Suppressor macrophage (primary cell): ENCODE measurements at places on chromosomes 2 and 18.

- DNase-seq, result no peak
These were observed 264.0 kb downstream of the LRATD1 start for GRCh38 chr2:14896330-14897030.

DNA sequence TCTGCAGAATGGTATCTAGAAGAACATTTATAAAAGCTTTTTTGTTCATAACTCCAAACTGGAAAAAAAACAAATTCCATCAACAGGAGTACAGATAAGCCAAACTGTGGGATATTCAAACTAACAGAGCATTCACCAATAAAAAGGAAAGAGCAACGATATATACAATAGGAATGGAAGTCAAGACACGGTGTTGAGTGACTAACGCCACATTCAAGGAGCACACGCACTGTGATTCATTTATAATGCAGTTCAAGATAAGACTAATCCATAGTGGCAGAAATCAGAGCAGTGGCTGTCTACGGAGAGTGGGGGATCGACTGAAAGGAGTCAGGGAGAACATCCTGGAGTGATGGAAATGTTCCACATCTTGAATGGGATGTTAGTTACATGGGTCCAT, 70.7 kb downstream of the CABYR start:
- no peak for DNase-seq

- no peak for DNase-seq
These were observed 466.2 kb downstream of the TSN start for GRCh38 chr2:122221665-122222064.

GRCh38 chr18:22165603-22166068, 3.8 kb upstream of the GATA6 start:
- DNase-seq, result no peak

DNA sequence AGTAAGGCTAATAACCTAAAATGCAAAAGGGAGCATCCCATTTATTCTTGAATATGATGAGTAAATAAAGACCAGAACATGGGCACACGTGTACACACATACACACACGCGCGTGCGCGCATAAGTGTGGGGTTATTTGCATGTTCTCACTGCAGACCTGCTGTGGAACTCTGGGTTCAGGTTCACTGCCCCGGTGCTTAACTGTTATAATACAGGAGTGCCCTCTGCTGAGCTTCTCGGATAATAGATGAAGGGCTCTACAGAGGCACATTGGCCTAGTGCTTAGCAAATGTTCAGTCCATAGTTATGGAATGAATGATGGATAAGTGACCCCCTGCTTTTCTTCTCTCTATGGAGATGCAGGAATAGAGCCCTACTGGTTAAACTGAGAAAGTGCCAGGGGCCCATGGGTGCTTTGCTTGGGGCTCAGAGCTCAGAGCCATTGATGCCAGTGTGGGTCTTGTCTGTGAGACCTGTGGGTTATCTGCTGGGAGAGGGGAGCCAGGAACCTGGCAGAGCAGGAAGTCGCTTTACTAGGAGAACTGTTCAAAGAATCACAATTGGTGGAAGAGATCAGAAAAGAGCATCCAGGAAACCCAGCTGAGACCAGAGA, 3.6 kb upstream of the ARL4C start:
- peak; percentile 71 for DNase-seq

- peak; percentile 56 for DNase-seq
These were observed at the start of gene TLK1 for GRCh38 chr2:171160119-171160955. Gene TLK1 (minus strand): TSS chr2:171160893. CDS start chr2:171160428, 465 bp downstream.

GRCh38 chr2:123648016-123648415, 377.1 kb upstream of the CNTNAP5 start:
- no peak for DNase-seq

DNA sequence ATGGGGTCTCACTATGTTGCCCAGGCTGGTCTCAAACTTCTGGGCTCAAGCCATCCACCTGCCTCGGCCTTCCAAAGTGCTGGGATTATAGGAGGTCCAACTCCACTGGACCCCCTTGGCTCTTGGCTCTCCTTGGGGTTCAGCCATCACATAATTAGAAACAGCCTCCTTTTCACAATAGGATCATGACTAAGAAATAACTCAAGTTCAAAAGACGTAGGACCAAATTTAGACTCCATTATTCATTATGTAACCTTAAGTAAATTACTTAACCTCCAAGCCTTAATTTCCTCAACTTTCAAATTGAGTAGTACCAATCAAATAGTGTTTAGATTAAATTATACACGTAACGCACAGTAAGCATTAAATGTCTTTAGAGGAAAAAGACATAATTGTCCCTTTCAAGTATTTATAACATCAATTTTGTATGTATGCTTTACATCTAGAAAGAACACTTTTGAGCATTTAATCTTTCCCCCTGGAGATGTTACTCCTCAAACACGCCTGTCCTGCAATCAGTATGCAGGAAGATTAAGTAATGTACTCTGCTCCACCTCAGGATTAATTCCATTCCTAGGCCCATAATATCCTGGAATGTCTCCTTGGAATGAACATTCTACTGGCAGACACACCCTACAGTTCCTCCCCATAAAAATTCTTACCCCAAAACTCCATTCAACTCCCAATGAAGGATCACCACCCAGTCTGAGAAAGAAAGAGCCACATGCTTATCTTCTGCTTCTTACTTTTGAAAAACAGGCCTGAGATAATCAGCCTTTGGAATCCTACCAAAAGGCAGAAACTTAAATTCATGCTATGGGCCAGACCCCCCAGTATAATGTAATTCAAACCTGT, 49.1 kb downstream of the COBLL1 start:
- no peak for DNase-seq

DNA sequence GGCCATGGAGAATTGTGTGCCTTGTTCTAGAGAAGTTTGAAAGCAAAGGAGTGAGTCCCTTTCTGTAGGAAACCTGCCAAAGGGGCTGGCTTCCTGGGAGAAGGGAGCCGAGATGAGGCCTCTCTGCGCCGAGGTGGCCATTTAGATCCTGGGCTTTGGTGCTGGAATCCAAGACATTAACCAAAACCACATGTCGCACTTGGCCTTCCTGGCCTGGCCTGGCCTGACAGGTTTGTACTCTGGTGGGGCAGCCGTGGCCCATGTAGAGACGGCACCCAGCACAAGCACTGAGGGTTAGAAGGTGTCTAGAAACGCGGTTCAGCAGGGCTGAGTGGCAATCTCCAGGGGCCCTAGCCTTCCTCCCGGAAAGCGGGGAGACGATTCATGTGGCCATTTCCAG, 7.1 kb downstream of the CNNM3 start:
- no peak for DNase-seq

- DNase-seq, result no peak
These were observed 119.4 kb upstream of the HS6ST1 start for GRCh38 chr2:128438091-128438490.

DNA sequence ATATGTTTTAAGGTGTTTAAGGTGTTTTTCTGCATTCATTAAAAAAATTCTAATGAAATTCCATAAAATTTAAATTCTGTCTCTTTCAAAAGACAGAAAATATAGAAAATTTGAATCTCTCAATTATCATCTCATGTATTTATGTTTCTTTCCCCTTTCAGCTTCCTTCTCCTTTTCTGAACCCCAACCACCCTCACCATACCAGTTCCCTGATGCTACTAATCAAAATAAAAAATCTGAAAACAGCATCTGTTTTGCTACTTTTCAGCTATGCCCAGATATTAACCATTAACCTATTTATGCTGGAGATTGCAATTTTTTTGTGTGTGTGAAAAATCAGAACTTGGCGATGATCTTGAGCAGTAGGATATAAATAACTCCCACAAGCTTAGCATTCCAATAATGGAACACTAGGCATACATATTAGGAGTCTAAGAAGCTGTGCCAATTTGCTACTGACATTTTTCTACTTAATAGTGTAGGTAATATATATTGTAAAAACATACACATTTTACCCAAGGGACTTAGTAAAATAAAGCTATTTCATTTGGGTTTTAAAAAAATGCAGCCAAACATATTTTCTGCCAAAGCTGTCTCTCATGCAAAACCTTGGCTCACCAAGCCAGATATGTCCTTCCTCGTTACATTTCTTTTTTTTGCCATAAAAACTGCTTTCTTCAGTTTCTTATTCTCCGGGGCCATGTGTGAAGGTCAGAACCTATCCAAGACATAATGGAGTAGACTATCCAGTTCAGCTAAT, 32.6 kb upstream of the AGPS start:
- no peak for DNase-seq

- peak; percentile 67 for DNase-seq
These were observed 175.2 kb downstream of the SH3RF3 start for GRCh38 chr2:109304242-109304641.

GRCh38 chr18:12079491-12080237, 14.0 kb upstream of the ANKRD62 start:
- no peak for DNase-seq

DNA sequence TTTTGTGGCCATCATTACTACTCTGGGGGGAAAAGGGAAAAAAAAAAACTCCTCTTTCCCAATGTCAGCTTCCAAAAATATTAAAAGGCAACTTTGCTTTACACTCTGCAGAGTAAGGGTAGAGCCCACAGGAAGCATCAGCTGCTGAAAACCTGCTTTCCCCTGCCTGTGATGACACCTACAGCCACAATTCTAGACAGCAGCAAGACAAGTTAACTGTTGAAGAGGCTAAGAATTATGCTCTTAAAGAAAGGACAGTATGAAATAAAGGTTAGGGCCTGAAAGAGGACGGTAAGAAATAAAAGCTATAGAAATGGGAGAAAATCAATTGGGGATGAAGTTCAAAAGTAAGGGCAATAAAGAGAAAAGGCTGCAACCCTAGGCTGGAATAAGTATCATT, 3.0 kb downstream of the PDE11A start:
- no peak for DNase-seq

DNA sequence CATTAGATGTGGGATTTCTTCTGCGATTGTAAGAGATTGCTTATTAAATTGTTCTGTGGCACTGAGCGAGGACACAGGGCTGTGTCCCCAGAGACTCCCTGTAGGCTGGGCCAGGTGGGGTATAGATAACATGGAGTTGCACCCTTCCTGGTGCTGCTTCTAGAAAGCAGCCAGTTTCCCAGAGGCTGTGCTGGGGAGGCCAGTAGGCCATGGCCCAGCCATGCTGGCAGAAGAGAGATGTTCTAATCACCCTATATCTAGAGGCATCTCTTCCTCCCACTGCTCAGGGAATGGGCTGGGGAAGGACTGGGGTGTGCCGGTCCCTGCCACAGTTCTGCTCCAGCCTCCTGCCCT, 66.9 kb downstream of the HS1BP3 start:
- DNase-seq, result no peak

- DNase-seq, result no peak
These were observed 322.0 kb downstream of the RND3 start for GRCh38 chr2:150165442-150165841.

DNA sequence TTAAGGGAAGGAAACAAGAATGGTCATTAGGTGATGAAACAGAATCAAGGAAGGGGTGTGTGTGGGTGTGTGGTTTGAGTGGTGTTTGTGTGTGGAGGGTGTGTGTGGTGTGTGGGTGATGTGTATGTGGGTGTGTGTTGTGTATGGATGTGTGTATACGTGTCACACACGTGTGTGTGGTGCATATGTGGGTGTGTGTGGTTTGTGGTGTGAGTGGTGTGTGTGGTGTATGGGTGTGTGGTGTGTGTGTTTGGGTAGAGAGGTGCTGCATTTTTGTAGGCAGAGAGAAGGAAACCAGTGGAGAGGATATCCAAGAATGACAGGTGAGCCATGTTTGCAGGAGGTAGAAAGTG, 1.1 kb upstream of the CEP192 start:
- DNase-seq, result peak; percentile 58

DNA sequence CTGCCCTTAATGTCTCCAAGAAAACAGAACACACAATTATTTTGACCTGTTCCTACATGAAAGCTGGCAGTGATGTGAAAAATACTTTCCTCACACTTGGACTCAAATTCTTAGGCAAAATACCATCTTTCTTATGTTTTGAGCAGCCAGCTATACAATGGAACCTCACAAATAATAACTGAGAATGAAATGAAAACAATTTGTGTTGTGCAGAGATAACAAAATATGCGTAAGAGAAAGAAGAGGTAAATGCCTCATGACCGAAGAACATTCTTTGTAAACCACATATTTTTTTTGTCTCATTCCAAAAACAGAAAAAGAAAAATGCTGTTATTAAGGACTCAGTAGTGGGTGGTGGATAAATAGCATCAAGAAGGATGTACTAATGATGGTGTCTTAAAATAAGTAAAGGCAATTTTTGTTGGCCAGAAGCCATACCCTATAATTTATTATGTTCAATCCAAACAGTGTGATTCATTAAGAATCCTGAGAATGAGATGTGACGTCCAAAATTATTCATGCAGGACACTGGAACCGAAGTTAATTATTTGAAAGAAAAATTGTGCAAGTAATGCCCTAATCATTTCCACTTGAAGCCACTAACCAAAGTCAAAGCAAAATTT, 193.0 kb upstream of the NETO1 start:
- no peak for DNase-seq

- DNase-seq, result no peak
These were observed 4.3 kb upstream of the TFCP2L1 start for GRCh38 chr2:121289271-121289670.

GRCh38 chr18:57576316-57576715, 10.2 kb downstream of the FECH start:
- DNase-seq, result no peak

- no peak for DNase-seq
These were observed 78.4 kb upstream of the EFEMP1 start for GRCh38 chr2:56001947-56002346.

DNA sequence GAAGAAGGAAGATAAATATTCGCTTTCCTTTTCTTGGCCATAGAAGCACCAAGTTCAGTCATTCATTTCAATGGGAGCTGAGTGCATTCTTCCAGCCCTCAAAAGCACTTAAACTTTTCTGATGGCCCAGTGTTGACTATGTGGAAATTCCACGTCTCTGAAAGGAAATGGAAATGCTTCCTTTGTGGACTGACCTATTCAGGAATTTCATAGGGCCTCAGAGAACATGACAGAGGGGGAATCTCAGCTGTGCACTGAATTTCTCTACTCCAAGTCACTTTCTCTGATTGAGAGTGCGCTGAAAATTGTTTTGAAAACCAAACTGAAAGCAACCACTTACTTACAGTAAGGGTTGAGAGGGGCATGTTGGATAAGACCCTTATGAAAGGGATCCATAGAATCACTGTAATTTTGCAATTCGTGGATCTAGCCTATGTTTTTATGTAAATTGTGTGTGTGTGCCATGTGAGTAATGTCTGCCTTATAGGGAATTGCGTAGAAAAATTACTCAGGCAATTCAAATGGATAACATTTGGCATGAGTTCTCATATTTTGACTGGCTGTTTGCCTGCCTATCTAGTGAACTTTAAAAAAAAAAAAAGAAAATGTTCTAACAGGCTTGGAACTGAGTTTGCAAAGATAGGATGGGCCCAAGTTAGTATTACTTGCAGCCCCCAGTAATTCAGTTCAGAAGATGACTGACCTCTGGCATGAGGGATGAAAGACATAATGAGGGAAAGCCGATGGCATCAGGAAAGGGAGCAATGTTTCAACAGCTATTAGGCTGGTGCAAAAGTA, 437.0 kb downstream of the PTPRM start:
- DNase-seq, result no peak
